ENCODE measurements at places on chromosomes 7 and 10. TPM values are rescaled to one million over a fixed set of nuclear protein-coding genes. Genes with fewer than 3 reads are reported as not detected.

DNA sequence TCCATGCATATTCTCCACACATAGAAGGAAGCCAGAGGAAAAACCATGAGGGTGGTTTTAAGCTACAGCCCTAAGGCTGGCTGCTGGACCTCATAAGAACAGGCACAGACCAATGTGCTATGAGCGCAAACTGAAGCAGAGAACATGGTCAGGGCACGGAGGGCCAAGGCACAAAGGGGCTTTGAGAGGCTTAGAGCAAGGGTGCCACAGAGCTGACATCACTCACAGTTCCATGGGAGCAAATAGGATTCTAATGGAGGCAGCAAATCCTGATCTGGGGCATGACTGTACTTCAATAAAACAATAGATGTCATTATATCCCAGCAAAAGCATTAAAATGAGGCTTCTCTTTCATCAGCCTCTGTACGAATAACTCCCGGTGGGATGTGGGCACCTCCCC lies 162.4 kb downstream of the COBL start:
- DNase-seq = no peak

Gene SFMBT2
- total RNA-seq = 3.9 TPM

- DNase-seq = no peak
Measured at GRCh38 chr10:7185367-7185690, 225.5 kb downstream of the SFMBT2 start.

Gene SAMD9
- total RNA-seq = 64.4 TPM

DNA sequence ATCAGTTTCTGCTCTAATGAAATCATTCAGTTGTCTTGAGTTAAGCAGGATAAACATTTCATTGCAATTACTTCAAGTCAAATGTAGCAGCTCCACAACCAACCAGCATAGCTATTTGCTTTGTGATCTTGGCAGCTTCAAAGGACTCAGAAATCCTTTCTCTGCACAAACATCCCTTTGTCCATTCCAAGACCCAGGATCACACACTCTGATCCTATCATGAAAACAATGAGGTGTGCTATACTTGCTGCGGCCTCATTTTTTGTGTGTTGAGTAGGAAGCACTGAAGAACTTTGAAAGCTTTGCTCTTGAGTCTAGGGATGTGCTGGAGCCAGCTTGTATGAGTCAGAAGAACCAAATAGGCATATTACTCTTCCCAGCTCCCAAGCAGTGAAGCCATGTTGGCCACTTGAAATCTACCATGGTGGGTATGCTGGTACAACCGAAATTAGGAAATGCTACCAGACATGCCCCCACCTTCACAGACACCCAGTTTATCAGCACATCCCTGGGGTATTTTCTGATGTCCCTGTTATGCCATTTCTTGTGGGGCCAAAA lies 199.4 kb upstream of the PRSS58 start:
- DNase-seq = peak; percentile 19

Gene INMT
- total RNA-seq = 0.09 TPM
